Stimulated activated CD4-positive, alpha-beta T cell treated with anti-CD3 and anti-CD28 coated beads, Interleukin-1b, Interleukin-23, amount 100 ng/mL, for 1 hour (primary cell): ENCODE measurements at places on chromosomes 12 and 14.

DNA sequence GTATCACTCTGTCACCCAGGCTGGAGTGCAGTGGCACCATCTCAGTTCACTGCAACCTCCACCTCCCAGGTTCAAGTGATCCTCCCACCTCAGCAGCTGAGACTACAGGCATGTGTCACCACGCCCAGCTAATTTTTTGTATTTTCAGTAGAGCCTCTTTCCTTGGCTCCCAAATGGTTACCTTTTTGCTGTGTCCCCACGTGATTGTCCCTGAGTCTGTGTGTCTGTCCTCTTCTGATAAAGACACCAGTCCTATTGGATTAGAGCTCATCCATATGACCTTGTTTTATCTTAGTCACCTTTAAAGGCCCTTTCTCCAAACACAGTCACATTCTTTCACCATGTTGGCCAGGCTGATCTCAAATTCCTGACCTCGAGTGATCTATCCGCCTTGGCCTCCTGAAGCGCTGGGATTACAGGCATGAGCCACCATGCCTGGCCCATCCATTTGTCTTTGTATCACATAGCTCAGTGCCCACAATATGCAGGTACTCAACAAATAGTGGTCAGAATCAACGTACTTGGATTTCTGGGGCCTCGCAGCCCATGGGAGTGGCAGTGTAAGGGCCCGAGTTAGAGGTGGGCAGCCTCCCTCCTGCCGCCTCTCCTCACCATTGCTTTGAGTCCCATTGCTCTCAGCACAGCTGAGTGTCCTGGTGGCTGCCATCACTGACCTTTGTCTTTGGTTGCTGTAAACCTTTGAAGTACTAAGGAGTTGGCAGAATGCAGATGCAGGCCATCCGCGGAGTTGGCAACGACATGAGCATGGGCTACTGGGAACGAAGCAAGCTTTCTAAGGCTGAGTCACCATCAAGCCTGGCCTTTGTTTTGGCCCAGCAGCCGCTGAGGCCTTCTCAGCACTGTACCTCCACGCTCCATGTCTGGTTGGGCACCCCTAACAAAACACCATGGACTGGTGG lies 9.3 kb downstream of the TPCN1 start:
- no peak for DNase-seq

- DNase-seq = no peak
Observed at GRCh38 chr14:20624495-20625070, 16.9 kb downstream of the OR6S1 start.

GRCh38 chr12:7989827-7990491 lies 42.6 kb upstream of the FOXJ2 start:
- DNase-seq = no peak

- DNase-seq = no peak
Observed at GRCh38 chr12:45138609-45139008, 77.3 kb upstream of the ANO6 start.

DNA sequence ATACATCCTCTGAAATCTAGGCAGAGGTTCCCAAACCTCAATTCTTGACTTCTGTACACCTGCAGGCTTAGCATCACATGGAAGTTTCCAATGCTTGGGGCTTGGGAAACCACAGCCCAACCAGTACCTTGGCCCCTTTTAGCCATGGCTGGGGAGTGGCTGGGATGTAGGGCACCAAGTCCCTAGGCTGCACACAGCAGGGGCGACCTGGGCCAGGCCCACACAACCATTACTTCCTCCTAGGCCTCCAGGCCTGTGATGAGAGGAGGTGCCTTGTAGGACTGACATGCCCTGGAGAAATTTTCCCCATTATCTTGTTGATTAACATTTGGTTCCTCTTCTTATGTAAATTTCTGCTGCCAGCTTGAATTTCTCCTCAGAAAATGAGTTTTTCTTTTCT lies 1387.4 kb downstream of the FSCB start:
- DNase-seq = no peak

GRCh38 chr12:124531281-124531745 lies 36.1 kb downstream of the NCOR2 start:
- DNase-seq = no peak

GRCh38 chr12:29145372-29146170 lies 3.5 kb upstream of the FAR2 start:
- no peak for DNase-seq

DNA sequence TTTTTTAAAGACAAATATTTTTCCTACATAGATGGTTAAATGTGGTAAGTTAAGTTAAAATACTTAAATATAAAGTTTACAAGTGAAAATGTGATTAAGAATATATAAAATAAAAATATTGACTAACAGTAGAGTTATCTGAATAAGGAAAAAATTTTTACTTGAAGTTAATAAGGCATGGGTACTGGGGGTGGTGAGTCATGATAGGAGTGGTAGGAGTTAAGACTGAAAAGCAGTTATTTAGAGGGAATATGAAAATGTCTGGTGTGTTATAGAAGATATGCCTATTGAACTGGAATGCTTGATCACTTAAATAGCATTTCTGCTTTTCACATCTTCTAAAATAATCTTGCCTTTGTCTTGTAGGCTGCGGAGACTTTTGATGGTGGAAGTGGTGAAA lies 68.7 kb downstream of the CCDC91 start:
- DNase-seq = no peak

DNA sequence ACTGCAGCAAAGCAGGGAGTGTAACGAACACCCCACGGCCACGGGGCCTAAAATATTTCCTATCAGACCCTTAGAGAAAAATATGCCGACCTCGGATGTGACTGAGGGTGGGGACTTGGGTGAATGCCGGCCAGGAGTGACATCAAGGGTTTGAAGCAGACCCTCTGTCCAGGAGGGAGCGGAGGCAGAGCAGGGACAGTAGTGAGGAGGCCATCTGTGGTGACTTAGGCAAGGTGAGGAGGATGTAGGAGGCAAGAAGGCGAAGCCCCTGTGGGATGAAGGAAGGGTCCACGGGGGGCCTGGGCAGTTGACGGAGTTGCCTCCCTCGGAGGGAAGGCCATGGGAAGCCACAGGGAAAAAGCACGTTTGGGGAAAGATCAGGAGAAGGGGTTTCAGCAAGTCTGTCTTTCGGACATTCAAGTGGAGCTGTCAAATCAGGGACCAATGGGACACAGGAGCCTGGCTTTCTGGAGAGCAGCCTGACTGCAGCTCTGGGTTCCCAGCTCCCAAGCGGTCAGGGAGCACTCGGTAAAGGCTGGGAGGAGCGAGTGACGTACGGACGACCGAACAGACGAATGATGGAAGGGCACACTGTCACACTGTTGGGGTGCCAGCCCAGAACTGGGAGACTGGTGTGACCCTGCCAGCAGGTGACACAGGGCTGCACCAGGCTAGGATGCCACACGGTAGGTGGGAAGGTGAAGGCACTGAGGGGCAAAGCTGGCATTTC lies 74.3 kb downstream of the MOK start:
- DNase-seq = no peak

- no peak for DNase-seq
Observed at GRCh38 chr12:56840922-56841321, 77.8 kb downstream of the HSD17B6 start.

GRCh38 chr12:104299842-104300481 lies 3.6 kb upstream of the EID3 start:
- no peak for DNase-seq

DNA sequence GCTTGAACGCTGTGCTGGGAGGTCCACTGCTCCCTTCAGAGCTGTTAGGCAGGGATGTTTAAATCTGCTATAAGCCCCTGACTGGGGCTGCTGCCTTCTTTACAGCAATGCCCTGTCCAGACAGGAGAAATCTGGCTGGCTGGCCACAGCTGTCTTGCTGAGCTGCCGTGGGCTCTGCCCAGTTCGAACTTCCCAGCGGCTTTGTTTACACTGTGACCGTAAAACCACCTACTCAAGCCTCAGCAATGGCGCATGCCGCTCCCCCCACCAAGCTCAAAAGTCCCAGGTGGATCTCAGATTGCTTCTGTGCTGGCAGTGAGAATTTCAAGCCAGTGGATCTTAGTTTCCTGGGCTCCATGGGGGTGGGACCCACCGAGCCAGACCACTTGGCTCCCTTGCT lies 35.8 kb downstream of the CKAP4 start:
- no peak for DNase-seq

DNA sequence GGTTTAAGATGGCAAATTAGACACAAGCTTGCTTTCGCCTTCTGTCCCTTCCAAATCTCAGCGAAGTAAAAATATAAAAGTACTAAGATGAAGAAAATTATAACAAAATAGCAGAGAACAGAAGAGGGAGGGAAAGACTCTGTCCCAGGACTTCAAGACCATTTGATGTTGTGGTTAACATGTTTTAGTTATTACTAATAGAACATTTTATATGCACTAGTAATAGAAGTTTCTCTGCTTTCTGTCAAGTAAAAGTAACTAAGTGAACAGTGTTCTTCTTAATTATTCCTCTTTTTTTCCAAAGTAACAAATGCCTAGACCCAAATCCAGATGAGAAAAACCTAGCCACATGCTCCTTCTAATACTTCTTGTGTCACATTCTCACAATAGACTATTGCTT lies 85.1 kb upstream of the DAAM1 start:
- DNase-seq = no peak

- no peak for DNase-seq
Observed at GRCh38 chr14:95664066-95664465, 22.2 kb upstream of the TCL1B start.

DNA sequence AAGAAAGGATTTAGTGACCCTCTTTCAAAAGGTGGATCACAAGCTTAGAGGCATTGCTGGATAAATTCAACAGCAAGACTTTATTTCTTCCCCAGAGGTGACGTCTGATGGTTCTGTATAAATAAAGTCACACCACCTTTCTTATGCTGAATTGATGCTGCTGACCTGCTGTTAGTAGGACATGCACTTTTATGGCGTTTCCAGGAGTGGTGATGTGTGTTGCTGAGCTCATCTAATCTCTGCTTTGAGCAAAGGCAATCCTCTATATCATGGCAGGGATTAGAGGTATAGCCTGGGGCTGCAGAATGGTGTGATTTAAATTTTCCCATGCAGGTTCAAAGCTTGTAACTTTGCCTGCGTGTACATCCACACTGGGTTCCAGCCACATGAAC lies 94.9 kb downstream of the ETV6 start:
- no peak for DNase-seq

GRCh38 chr14:70785556-70785955 lies 23.8 kb downstream of the MAP3K9 start:
- DNase-seq = no peak

DNA sequence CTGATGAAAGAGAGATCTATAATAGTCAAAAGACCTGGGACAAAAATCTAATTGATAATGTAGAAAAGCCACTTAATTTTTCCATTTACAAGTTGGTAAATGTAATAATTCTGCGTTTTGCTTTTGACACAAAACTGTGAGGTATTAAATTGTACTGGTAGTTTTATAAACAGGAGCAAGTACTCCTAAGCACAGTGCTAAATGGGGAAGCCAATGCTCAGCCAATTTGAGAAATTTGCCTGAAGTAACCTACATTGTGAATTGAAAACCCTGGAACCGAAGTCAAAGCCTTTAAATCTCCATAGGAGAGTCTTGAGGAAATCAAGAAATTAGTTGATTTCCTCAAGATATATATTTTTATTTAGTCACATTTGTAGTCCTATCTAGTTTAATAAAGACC lies 152.8 kb downstream of the SLCO1B3 start:
- no peak for DNase-seq

DNA sequence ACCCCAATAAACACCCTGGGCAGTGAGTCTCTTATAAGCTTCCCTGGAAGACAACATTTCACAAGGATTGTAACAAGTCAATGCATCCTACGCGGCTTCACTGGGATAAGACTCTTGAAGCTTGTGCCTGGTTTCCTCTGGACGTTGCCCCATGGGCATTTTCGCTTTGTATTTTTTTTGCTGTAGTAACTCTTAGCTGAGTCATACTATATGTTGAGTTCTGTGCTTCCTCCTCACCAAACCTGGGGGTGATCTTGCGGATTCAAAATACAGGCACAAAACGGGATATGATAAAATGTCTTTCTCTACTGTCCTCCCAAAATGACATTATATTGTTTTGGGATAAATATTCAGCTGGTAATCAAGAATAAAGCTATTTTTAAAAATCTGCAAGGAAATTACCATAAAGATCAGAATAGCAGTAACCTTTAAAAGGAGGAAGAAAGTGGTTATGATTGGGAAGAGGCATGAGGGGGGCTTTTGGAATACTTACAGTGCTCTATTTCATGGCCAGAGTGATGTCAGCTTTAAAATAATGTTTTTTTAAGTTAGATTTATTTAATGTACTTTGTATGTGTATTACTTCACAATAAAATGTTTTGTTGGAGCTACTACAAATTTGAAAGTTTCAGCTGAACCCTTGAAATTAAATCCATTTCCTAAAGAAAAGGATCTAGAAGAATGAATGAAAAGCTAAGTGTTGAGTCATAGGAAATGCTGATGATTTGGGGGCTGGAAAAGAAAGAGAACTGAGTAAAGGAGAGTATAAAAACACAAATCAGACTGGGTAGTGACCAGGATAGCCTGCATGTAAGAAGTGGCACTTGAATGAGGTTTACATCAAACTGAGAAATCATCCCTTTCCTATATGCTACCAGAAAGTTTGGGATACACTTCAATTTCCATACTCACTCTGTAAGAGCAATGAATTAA lies 14.7 kb downstream of the BTBD7 start:
- DNase-seq = no peak

DNA sequence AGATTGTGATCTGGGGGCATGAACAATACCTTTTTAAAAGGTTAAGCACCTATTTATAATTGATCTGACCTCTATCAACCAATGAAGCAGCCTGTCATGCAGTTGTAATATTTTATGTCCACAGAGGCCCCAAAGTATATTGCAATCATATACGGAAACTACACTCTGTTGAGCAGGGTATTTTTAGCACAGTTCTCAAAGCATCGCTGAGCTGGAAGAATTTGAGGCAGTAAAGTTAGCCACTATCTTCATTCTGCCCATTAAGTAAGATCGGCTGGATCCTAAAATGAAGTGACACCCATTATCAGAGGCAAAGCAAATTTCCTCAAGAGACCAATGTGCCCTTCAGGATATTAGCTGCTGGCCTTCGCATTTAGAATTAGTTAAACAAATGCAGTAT lies 47.7 kb upstream of the GRIP1 start:
- no peak for DNase-seq

GRCh38 chr12:106584104-106585064 lies 1.6 kb downstream of the RFX4 start:
- no peak for DNase-seq

- DNase-seq = no peak
Observed at GRCh38 chr12:89154743-89155499, 197.4 kb downstream of the DUSP6 start.

DNA sequence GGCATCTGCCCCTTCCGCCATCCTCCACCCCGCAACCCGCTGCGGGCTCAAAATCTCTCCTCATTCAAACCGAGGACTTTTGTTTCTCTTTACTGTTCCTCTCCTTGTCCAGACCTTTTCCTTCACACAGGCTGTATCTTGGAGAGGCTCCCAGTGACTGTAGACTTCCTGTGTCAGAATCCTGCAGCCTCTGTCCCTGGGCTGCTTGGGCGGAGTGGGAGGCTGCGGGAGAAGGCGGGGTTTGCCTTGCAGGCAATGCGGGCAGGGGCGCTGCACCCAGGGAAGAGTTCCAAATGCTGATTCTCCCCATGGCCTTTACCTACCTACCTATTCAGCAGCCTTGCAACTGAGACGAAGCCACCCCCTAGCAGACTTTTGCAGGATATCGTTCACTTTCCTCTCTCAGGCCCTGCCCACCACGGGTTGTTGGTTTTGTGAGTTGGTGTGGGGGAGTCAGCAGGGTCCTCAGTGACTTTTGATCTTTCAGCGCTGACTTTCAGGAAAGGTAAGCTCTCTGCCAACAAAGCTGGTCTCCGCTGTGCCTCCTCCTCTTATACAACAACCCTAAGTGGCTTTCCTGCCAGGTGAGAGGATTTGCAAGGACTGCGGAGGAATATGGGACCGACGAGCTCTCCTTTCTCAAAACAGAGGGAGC lies 79.0 kb upstream of the KCNA1 start:
- no peak for DNase-seq
